ENCODE measurements at places on chromosomes 5 and 9.
A peak's percentile ranks its signal among the peaks of the same experiment; 100 is the strongest.

GRCh38 chr9:108463932-108464606, 391.7 kb downstream of the ACTL7B start:
- DNase-seq: no peak

DNA sequence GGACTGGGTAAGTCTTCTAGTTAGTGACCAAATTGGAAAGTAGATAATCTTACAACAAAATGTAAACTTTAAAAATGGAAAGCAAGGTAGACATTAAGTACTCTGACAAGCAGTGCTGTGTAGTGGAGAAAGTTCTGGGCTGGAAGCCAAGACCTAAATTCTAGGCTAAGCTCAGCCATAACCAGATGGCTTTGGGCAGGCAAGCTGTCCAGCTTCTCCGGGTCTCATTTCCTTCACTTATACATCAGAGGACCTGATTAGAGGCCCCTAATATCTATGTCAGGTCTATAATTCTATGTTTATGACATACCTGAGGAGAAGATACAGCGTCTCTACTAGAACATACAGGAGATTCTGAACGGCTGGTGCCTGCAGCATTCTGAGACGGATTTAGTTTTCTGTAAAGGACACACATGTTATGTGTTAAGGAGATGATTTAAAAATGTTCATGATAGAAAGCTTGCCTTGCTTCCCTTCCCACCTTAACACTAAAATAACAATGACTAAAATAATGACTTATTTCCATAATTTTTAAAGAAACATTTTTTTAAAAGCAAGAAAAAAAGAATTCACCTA, 61.2 kb downstream of the ELL2 start:
- no peak for DNase-seq

DNA sequence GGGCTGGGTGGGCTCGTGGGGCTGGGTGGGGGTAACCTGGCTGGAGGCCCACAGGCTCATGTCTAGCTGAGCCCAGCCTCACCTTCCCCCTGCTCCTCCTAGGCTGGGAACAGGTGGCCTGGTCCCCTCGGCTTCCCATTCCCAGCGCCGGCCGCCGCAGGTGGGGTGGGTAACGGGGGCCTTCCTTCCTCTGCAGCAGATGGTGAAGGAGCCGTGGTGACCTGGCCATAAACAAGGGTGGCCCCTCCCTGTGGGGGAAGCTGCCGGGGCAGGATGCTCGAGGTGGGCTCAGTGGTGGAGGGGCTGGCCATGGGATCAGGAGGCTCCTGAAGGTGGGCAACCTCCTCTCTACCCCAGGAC, 41.0 kb upstream of the EGFL7 start:
- DNase-seq: no peak

DNA sequence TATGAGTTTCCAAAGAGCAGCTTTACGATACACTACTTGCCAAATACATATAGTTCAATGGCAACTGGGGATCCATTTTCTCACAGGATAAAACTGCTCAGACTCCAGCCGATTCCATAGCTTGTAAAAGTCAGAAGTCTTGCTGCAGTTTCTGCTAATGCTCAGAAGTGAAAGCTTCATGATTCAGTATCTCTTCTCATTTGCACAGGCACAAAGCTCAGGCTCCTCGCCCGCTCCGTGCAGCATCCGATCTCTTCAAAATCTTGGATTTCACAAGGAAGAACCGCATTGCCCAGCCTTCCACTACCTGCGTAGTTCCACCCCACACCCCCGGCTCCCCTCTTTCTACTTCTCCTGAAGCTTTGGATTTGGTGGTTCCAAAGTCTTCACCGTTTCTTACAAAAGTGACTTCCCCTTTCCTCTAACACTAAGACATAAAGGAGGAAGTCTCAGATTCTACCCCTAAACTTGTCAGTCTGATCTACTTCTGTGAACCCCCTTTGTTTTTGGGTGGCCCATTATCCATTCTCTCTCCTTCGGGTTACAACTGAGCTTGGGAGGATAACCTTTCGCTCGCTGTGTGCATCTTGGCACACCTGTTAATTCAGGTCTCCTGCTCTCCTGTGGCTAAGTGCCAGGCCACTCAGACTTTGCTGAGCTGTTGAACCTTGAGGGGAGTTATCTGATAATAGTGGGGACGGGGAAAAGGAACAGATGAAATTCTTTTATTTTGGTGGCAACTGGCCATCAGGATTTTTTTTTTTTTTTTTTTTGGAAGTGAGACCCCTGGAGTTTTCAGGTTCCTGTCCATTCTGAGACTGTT, 194.1 kb downstream of the GNA14 start:
- DNase-seq: no peak

- no peak for DNase-seq
Observed at GRCh38 chr5:178398901-178399700, 166.5 kb upstream of the PHYKPL start.

- no peak for DNase-seq
Observed at GRCh38 chr9:32986971-32987370, 14.5 kb downstream of the APTX start.

GRCh38 chr5:75509956-75510355, 1.5 kb downstream of the CERT1 start:
- no peak for DNase-seq

DNA sequence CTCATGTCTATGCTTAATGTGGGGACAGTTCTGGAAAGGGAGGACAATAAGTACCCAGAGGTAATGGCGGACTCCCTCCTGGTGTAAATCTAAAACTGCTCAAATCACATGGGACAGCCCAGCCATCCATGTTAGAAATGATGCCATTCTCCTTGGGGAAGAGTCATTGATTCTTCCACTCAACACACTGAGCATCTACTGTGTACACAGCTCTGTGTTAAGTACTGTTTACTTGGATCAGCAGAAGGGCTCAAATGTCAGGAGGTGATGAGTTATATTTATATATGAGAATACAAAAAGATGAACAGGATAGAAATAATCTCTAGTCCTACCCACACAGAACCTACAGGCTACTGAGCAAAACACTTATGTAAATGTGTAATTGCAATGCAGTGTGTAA, 31.8 kb upstream of the NANS start:
- no peak for DNase-seq

DNA sequence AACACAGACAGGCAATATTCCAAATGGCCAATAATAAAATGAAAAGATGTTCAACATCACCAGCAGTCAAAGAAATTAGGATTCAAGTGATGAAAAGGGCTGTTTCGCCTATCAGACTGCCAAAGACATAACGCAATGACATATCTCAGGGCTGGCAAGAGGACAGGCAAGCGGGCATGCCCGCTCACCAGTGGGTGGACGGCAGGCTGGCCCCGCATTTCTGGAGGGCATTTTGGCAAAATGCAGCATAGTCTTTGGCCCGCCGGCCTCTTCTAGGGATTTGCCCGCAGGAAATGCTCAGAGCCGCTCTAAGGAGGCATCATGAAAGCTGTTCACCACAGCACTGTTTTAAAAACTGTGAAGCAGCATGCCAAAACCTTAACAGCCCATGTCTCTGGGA, 1.4 kb upstream of the PPP1R26 start:
- no peak for DNase-seq

GRCh38 chr9:129671519-129671918, 6.1 kb downstream of the PRRX2 start:
- DNase-seq: peak; percentile 38

DNA sequence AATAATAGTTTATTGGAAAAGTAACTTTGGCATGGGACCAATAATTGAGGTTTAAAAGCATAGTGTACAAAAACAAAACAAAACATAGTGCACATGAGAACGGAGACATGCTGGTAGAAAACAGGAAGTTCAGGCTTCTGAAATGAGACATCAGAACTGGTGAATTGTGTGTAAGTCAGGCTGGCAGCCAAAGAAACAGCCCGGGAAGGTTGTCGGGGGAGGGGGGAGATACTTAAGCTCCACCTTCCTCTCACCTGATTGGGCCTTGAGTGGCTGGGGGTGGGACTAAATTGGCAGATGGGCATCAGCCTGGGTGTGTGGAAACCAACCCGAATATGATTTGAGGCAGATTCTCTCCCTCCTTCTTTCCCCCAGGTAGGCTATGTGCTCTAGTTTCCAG, 256.3 kb downstream of the SMARCA2 start:
- DNase-seq: no peak

- DNase-seq: no peak
Observed at GRCh38 chr5:143174714-143175398, 228.6 kb downstream of the NR3C1 start.

- no peak for DNase-seq
Observed at GRCh38 chr9:75893106-75893505, 2.6 kb downstream of the PCSK5 start.

DNA sequence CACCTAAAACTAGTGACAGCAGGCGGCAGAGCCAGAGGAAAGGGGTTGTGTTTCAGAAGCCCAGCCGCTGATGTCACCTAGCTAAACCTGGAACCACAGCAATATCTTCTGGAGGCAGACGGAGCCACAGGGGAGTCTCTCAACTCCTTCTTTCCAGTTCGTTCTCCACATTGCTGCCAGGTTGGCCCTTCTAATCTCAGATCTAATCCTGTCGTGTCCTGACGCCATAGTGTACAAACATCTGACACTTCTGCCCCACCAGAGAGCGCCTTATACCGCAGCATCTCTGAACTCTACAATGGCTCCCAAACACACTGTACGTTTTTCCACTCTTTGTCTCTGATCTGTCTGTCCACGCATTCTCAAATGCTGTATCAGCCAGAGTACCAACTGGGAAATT, 240.0 kb downstream of the SMARCA2 start:
- no peak for DNase-seq

GRCh38 chr9:98867429-98868168, 60.1 kb downstream of the GALNT12 start:
- DNase-seq: no peak

DNA sequence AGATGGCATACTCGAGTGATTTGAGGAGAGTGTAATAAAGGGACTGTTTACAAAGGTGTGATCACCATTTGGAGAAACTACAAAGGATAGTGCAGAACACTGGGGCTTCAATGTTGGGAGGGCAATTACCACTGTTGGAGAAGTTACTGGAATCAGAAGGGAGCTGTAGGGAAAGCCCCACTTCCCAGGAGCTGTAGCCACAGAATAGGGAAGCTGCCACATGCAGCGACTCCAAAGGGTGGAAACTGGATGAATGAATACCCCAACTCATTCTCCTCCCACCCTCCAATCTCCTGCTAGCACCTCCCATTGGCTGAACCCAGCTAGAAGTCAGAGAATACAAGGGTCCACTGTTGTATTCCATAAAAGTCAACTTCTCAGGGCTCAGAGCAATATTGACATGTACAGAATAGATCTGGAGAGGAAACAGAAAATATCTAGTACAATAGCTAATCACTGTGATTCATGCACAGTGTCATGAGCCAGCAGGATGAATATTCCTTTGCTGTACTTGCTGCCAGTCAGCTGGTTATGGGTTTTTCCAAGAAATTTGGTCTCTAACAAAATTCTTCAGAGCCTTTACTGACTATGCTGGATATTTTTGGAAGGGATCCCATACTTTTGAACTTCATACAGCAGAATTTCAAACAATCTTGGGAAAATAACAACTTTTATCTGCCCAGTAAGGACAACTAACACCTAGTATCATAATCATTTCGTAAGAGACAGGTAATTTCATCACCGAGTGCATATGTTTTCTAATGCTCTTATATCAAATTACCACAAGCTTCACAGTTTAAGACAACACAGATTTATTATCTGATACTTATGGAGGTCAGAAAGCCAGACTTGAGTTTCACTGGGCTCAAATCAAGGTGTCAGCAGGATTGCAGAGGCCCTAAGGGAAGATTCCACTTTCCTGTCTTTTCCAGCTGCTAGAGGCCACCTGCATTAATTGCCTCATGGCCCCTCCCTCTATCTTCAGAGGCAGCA, 39.6 kb downstream of the PDCD1LG2 start:
- no peak for DNase-seq

DNA sequence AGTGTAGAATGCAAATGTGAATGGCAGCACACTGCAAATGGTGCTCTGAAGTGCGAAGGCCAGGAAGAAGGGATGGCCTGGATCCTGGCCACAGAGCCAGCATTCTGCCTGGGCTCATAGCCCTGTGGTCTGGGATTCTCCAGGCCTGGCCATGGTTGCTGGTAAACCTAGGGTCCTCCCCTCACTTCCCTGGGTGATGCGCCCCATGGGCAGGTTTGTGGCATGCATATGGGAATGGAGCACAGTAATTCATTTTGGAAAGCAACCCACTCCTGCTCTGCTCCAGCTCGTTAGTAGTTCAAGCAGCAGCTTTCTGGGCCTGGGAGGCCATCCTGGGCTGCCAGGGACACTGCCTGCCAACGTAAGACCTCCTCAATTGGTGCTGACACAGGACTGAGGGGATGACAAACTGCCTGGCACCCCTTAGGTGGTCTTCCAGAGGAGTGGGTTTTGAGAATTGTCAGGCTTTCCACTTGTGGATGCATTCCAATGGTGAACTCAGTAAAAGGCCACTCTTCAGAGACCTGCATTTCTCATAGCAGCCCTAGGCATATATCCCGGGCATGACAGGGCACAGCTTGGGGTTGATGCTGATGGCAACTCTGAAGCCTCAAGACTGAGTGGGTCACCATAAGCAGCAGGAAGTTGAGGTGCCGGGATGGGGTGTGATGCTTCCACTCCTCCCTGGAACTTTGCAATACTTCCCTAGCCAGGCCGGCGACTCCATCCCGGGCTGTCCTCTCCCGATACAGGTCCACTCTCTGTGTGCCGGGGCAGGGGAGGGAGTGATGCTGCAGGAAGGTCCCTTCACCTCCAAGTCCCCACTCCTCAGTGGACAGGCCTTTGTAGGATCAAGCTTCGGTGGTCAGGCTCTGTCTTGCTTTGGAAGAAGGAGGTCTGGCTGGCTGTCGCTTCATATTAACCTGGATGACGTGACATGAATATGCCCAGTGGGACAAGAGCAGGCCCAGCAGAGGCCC, 1.2 kb upstream of the SLC25A48 start:
- DNase-seq: no peak

DNA sequence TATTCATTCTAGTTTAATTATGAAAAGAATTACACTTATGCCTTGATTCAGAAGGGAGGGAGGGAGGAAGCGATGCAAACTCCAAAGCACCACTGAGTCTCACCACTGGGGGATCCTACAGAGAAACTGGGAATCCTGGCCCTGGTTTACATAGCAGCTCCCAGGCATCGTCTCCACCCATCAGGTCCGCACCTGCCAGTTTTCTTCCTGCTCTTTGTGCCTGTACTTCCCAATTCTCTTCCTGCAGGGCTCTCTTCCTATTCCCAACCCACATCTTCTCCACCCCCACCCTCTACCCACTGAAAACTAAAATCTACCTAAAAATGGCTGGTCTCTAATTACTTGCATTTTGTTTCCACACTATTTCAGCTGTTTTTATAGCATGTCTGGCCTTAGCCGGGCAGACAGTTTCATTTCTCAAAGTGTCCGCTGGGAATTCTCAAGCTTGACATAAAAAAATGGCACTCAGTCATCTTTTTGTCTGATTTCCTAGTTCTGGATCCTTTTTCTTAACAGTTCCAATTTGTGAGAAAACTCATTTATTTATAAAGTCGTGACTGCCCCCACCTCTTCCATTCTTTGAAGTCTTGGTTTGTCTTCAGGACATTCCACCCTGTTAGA, 1.6 kb upstream of the TNIP1 start:
- no peak for DNase-seq

- DNase-seq: no peak
Observed at GRCh38 chr5:148179234-148179824, 11.0 kb downstream of the SPINK14 start.

GRCh38 chr5:150263375-150263775, 26.2 kb downstream of the CAMK2A start:
- DNase-seq: no peak

Data from activated naive CD8-positive, alpha-beta T cell treated with anti-CD3 and anti-CD28 coated beads, Interleukin-2, amount 50 U/mL, for 24 hours (primary cell).